Bronchial smooth muscle cell (primary cell): ENCODE measurements at places on chromosomes 5 and 9. TPM values are rescaled to one million over a fixed set of nuclear protein-coding genes. Genes with fewer than 3 reads are reported as not detected.

AK8 gene
- 0.26 and 0.47 TPM in 2 replicates for total RNA-seq

CCDC152 gene
- 0.09 and 2.2 TPM in 2 replicates for total RNA-seq

C1QTNF3 gene
- total RNA-seq, result 1.1 and 1.3 TPM in 2 replicates

TMOD1 gene
- total RNA-seq, result 0.16 and 0.17 TPM in 2 replicates

HRCT1 gene
- 0.16 and 0.17 TPM in 2 replicates for total RNA-seq

PCDHB9 gene
- total RNA-seq, result 0.16 and 0.69 TPM in 2 replicates

CCDC180 gene
- total RNA-seq, result 3.2 and 5.2 TPM in 2 replicates

DMRT3 gene
- not detected in 2 replicates for total RNA-seq

PCDHB2 gene
- total RNA-seq, result 1.3 and 8.4 TPM in 2 replicates

SOWAHA gene
- under 0.01 TPM in 2 replicates for total RNA-seq

PALM2AKAP2 gene
- 1.9 and 3.0 TPM in 2 replicates for total RNA-seq

TLR4 gene
- 2.2 and 5.8 TPM in 2 replicates for total RNA-seq

MEGF10 gene
- not detected in 2 replicates for total RNA-seq

TNFAIP8 gene
- total RNA-seq, result 20.7 and 31.8 TPM in 2 replicates

SCAMP1 gene
- 40.4 and 44.6 TPM in 2 replicates for total RNA-seq

LIFR gene
- 17.2 and 19.5 TPM in 2 replicates for total RNA-seq

SOHLH1 gene
- not detected in 2 replicates for total RNA-seq

ADAMTS16 gene
- total RNA-seq, result 0.16 TPM in 1 of 2 replicates, not detected in the other

SOX30 gene
- 0.16 TPM in 1 of 2 replicates, not detected in the other for total RNA-seq

PPP3R2 gene
- 0.09 TPM in 1 of 2 replicates, not detected in the other for total RNA-seq

ECM2 gene
- 3.6 and 7.2 TPM in 2 replicates for total RNA-seq

ASS1 gene
- total RNA-seq, result 60.1 and 62.2 TPM in 2 replicates

FLT4 gene
- total RNA-seq, result 0.09 and 0.16 TPM in 2 replicates

PRRX2 gene
- total RNA-seq, result 21.5 and 44.3 TPM in 2 replicates

SET gene
- total RNA-seq, result 463 and 530 TPM in 2 replicates

OMD gene
- 0.95 and 1.1 TPM in 2 replicates for total RNA-seq

SUSD1 gene
- total RNA-seq, result 12.2 and 18.4 TPM in 2 replicates

CD14 gene
- total RNA-seq, result 0.32 TPM in 1 of 2 replicates, not detected in the other
